ENCODE measurements at places on chromosomes 1 and 21.

GRCh38 chr1:36847761-36848160 is 186.6 kb downstream of the GRIK3 start:
- DNase-seq, result no peak

DNA sequence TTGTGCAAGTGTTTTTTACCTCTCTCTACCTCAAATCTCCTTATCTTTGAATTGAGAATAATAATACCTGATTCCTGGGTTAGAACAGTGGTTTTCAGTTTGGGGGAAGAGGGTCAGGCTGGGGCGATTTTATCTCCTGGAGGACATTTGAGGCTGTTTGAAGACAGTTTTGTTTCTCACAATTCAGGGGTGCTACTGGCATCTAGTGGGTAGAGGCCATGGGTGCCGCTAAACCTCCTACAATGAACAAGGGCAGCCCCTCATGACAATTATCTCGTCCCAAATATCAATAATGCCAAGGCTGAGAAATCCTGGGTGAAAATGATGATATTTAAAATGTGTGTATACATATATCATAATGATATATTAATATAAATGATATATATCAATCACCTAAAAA is 139.1 kb upstream of the USH2A start:
- no peak for DNase-seq

DNA sequence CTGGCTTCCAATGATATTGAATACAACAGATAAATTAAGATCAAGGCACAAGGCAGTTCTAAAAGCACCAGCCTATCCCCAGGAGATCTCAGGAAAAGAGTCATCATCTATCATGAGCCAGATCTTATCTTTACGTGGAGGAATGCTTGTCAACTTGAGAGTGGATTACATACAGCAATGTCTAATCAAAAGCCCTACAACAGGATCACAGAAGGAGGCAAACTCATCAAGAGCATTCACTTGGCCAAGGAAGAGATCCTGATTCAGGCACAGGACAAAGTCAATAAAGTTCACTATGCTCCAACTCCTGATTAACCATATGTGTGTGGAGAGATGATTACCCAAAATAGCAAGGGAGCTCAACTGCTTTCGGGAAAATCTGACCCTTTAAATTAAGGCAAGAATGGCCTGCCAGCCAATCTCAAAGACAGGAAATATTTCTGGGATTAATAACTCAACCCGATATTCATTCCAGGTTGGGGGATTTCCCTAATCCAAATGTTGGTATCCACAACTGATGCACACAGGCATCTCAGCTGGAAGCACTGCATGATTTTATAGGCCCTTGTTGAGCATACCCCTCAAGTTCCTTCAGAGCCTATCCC is 33.7 kb downstream of the TBX15 start:
- no peak for DNase-seq

- DNase-seq, result no peak
These were observed 44.9 kb upstream of the COL6A2 start for GRCh38 chr21:46052703-46053651.
